T47D (cell line): ENCODE measurements at places on chromosomes 7 and 10.
A peak's percentile ranks its signal among the peaks of the same experiment; 100 is the strongest.

DNA sequence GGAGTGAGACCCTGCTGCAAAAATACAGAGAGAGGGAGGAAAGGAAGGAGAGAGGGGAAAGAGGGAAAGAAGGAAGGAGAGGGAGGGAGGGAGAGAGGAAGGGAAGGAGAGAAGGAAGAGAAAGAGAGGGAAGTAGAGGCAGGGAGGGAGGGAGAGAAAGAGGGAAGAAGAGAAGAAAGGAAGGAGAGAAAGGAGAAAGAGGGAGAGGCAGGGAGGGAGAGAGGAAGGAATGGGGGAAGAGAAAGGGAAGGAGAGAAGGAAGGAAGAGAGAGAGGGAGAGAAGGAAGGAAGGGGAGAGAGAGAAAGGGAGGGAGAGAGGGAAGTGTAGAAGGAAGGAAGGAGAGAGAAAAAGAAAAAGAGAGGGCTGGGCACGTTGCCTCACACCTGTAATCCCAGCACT, 121.7 kb downstream of the TMEM130 start:
- no peak for DNase-seq

DNA sequence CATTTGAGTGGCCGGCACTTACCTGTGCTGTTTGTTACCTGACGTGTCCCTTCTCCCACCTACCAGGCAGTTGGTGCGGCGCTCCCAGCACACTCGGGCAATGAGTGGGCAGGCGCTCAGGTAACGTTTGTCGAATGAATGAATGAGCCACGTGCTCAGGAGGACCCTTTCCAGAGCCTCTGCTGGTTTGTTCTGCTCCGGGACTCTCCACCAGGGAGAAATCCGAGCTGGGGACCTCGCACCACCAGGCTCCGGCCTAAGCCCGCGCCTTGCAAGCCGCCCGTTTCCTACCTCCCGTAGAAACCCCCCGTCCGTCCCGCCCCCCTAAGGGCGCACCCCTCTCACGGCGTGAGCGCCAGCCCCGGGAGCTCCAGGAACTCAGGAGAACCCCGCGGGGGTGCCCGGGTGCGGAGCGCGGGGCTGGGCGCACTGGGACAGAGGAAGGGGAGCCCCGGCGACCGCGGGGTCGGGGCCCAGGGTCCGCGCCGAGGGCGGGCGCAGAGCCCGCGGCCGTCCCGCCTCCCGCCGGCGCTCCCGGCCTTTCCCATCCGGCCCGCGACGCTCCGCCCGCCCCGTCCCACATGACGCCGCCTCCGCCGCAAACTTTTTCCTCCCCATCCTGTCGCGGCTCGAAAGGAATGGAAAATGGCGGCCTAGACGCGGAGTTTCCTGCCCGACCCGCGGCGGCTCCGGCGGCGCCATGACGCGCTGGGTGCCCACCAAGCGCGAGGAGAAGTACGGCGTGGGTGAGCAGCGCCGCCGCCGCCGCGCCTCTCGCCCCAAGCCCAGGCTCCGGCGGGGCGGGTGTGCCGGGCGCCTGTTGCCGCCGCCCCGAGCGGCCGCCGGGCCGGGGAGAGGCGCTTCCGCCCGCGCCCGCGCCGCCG, at the start of gene DOCK1:
Gene DOCK1, plus strand, starts transcription at position 611 of the 884 bp plus-strand sequence. Its CDS starts 90 bp downstream, at position 701.
- DNase-seq: peak; percentile 76

GRCh38 chr10:114548662-114549061, 109.4 kb downstream of the ABLIM1 start:
- peak; percentile 80 for DNase-seq

DNA sequence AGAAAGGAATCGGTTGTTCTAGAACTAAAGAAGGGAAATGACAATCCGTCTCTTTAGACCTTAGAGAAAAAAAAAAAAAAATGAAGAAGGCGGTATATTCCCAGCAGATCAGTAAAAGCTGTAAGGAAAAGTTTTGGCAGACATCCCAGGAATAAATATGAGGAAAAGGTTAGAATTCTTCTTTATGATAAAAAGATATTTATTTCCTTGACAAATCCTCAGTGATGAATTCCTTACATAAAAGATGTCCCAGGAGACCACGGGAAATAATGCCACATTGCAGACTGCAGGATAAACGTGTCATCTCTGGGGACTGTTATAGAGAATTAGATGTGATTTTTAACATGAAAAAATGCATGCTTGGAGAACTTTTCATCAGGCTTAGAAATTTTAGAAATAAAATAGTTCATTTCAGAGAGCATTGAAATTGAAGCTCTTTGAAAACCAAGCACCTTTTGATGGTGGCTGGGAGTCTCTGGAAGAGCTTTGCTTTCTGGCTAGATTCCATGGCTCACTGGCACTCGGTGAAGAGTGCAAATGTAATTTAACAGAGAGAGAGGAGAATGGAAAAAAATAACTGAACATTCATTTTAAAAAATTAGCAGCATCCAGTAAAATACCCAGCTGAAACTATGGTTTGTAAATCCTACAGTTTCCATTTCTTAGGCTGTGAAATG, 98.2 kb downstream of the PRPF18 start:
- DNase-seq: no peak
